ENCODE measurements at places on chromosomes 12 and 14.

GRCh38 chr12:122527478-122527944 is 462 bp downstream of the KNTC1 start:
- DNase-seq: no peak

GRCh38 chr12:20360407-20360806 is 7.9 kb upstream of the PDE3A start:
- no peak for DNase-seq

- DNase-seq: no peak
Observed at GRCh38 chr12:87136330-87136976, 880.3 kb upstream of the MGAT4C start.

- DNase-seq: no peak
Observed at GRCh38 chr12:77521508-77522115, 309.1 kb upstream of the NAV3 start.

- DNase-seq: no peak
Observed at GRCh38 chr14:24701062-24701461, 67.1 kb upstream of the GZMB start.

DNA sequence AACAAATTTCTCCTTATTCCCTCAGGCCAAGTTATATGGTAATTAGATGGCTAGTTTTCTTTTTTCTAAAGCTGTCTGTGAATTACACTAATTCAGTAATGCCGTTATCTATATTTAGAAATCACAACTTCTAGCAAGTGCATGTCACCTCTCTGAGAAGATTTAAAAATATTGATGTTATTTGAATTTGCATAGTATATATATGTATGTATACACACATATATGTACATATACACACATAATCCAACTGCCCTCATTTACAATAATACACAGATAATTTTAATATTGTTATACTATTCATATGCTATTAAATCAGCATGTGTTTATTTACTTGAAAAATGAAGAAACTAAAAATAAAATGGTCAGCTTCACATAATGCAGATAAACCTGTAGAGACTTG is 563.9 kb downstream of the SLC16A7 start:
- DNase-seq: no peak

DNA sequence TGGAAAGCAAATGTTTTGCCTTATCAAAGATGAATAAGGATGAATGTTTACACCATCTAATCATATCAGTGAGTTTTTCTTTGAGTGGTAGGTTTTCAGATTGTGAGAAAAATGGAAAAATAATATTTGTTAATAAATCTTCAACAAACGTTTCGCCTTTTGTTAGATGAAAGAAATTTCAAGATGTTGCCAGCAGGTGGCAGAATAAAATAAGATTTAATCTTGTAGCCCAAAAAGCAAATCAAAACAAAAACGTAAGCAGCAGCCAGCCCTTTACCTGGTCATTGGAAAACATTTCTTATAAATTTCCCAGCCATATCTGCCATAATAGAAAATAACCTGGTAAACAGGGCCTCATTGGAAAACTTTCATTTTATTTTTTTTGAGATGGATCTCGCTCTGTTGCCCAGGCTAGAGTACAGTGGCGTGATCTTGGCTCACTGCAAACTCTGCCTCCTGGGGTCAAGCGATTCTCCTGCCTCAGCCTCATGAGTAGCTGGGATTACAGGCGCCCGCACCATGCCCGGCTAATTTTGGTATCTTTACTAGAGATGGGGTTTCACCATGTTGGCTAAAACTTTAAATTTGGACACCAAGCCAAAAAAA is 15.4 kb upstream of the TMEM120B start:
- DNase-seq: no peak

DNA sequence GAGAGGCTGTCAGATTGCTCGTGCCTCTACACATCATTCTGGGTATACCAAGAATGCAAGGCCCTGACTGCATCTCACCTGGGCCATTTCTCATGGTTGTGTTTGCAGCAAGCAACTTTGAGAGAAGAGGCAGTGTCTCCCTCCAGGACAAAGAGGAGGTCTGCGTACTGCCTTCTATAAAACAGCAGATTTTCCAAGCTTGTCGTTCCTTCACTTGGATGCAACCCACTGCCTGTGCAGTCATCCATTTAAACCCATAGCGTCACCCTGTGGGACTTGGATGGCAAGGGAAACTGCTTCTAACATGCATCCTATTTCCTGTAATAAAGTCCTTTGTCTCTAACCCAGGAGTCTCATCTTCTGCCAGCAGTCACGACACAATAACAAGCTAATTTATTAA is 1.3 kb downstream of the POMT2 start:
- no peak for DNase-seq

DNA sequence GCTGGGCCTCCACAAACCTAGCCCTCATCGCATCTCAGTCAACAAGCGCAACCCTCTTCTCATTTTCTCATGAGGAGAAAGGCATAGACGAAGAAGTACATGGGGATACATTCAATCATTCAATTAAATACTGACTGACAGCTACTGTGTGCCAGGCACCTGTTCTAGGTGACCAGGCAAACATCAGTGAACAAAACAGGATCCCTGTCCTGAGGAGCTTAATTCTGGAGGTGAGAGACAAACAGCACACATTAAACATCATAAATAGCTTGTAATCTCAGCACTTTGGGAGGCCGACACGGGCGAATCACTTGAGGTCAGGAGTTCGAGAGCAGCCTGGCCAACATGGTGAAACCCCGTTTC is 362 bp upstream of the ACYP1 start:
- no peak for DNase-seq

- no peak for DNase-seq
Observed at GRCh38 chr12:53483979-53484377, 15.3 kb downstream of the MAP3K12 start.

DNA sequence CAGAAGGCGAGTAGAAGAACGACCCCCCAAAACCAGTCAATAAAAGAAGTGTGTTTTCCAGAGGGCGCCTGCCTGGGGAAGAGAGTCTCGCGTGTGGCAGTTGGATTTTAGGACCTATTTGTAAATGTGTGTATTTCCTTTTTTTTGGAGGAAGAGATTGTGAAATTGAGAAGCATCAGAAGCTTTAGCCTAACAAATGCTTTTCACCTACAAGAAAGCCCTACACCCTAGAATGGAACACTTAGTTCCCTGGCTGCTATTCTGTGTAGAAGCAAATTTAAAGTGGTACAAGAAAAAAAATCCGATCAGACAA is 1.3 kb downstream of the RCOR1 start:
- no peak for DNase-seq

DNA sequence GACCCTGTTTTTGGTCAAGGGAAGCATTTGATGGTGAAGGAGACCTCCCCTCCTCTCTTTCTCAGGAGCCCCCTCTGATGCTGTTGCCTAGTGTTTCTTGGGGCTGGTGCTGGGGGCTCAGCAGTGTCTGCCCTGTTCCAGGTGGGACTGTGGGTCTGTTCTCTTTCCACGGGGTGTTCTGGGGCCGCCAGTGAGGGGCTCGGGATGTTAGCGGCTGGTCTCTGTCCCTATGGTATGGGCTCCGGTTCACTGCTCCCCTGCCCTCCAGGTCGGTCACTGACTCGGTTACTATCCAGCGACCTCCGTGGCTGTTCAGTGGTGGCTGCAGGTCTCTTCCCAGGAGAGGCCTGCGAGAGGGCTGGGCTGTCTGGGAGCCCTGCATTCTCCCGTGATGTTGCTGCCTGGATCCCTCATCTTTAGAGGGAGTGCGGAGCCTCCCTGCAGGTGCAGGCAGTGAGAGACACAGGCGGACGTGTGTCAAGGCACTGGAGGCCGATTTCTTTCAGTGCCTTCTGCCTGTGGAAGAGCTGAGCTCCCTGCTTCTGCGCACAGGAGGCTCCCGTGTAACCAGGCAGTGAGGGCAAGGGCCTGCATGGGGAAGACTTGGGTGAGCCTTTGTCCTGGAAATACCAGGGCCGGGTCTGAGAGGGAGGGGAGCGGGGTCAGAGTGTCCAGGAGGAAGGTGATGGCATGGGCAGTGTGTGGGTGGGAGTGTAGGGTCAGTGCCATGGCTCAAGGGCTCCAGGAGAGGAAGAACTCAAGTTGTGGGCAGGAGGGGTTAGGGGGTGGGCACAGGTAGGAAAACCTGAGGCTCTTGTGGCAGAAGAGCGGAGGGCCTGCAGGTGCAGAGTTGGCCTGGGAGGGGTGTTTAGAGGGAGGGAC is 362.6 kb downstream of the TMEM121 start:
- DNase-seq: no peak

DNA sequence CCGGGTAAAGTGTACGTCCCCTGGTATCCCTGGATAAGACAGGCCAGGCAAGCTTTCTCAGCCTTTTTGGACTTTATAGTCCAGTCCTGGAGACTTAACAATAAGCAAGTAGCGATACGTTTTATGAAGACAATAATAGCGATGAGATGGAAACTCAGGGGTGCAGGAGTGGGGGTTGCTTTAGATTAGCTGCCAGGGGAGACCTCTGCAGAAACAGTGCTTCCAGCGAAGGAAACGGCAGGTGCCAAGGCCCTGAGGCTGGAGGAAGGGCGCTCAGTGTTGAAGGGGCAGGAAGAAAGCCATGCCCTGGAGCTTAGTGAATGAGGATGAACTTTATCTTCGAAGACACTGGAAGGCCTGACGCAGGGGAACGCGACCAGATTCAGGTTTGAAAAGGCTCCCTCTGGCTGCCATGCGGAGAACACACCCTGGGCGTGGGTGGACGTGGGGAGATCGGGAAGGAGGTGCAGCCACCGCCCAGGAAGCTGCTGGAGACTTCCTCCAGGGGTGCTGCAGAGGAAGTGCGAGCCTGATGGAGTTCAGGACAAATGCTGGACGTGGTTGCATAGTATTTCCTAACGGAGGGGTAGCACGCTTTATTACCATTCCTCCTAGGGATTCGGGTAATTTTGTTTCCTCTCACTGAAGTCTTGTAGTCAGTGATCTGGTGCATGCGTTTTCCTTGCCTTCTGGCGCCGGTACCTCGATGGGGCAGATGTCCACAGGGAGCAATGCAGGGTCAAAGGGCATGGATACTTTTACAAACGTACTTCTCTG is 26.1 kb upstream of the UBC start:
- DNase-seq: peak; percentile 92

DNA sequence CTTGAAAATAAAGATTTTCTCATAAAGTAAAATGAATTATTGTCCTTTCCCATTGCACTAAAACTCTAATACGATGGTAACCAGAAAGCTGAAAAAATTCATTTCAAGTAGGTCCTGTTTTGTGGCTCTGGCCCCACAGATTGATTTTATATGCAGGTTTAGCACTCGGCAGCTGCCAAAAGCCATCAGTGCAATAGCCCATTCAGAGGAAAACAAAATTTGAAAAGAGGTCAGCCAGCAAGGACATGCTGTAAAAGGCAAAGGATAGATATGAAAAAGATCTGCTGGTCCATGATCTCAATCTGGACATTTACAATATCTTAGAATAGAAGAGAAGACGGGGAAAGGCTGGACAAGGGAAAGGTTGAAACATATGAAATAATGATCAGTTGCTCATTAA is 414.8 kb upstream of the NOVA1 start:
- DNase-seq: no peak

GRCh38 chr12:32897687-32898573 is 1.4 kb upstream of the PKP2 start:
- no peak for DNase-seq

- DNase-seq: peak; percentile 71
Observed at GRCh38 chr12:113996026-113996425, 29.9 kb upstream of the RBM19 start.

DNA sequence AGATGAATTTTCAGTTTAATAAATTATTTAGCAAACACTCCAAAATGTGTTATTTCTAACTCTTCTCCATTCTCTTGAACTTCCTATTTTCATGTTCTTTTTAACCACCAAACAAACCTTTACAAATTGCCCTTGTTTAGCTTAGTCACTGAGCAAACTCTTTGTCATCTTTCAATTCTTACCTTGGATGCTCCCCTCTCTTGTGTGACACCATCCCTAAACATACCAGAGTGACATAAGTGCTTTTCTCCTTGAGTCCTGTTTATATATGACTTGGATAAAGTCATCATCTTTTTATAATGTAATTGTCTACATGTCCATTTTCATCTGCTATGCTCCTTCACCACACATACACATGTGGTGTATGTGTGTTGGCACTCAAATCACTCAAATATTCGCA is 3.4 kb upstream of the TMEM19 start:
- DNase-seq: no peak

DNA sequence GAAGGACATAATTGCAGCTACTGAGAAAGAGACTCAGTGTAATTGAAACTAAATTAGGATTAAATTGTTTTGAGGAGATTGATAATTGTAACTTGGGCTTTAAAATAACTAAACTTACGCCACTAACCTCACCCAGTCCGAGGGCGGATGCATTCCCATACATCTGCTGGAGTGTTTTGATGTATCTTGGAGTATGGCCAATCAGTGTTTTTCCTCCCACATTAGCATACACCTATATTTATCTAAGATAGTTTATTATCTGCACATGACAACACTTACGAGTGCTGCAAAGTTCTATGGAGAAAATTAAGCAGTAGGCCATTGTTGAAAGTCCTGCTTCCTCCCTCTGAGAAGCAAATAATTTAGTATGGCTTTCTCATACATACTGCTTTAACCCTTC is 184.7 kb upstream of the PLEKHG7 start:
- DNase-seq: no peak

GRCh38 chr12:9977916-9978315 is 6.7 kb downstream of the CLEC12A start:
- no peak for DNase-seq

GRCh38 chr14:60839057-60839456 is 104.5 kb downstream of the MNAT1 start:
- DNase-seq: no peak

DNA sequence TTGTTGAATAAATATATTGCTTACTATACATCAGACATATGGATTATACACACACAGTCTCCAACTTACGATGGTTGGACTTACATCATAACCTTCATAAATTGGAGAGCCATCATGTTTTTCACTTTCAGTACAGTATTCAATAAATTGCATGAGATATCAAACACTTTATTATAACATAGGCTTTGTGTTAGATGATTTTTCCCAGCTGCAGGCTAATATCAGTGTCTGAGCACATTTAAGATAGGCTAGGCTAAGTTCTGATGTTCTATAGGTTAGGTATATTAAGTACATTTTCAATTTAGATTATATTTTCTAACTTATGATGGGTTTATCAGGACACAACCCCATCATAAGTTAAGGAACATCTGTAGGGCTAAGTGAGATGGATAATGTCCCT is 17.9 kb upstream of the KRR1 start:
- no peak for DNase-seq

DNA sequence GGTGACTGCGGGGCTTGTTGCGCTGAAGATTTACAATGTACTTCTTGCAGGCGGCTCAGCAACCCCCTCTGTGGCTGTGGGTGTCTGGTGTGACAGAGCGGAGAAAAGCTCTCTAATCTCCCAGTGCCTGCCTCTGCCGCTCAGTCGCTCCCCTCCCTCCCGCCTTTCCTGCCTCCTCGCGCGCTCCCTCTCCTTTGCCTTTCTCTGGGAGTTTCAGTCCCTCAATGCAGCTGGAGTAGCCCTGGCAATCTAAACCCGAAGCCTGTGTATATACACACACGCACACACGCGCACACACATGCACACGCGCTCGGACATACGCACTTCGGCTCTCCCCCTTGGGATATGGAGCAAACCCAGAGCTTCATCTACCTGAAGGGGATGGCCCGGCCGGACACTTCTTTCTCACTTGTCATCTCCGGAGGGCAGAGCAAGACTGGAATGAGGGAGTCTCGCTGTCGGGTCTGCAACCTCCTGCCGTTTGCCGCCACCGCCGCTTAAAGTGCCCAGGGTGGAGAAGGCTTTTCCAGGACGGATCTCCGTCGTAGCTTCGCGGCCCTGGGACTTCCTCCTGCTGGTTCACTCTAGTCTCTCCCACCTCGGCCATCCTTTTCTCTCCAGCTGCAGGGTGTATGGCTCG is 599 bp upstream of the TRHDE start:
- peak; percentile 89 for DNase-seq

Measured in ecto neural progenitor cell (in vitro differentiated cells).